ENCODE measurements at places on chromosomes 12 and 14.

GRCh38 chr12:3046441-3047200, 30.6 kb upstream of the TSPAN9 start:
- no peak for DNase-seq

DNA sequence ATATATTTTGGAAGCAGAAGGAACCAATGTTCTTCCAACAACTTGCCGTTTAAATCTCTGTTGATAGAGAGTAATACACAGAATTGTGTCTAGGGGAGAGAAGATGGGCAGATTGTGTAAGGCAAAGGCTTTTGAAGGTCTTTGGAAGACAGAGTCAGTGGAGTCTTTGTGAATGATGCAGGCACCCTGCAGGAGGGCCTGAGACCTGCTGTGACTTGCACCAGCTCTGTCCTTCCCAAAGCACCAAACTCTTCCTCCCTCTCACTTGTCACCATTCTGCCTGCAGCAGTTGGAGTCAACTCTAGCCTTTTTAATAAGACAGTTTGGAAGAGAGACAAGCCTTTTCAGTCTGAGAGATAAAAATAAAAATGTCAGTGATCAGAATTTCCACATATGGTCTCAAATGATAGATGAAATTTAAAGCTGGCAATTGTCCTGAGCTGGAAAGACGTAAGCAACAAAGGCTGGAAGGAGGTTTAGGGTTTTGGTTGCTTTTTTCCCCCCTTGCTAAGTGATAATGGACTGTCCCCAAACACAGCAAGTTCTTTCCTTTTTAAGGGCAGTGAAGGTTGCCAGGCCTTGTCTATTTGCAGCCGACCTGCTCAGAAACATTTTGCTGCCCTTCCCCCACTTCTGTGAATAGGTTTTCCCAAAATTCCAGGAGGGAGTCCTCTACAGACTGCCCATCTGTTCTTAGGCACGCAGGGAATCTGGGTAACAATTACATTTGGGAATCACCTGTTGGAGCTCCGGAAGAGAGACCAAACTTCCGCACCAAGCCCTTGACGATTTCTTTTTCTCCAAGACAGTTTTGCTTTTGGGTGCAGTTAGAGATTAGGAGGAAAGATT, 103.0 kb upstream of the NTF3 start:
- no peak for DNase-seq

- DNase-seq: no peak
Measured at GRCh38 chr12:3722368-3722767, 30.5 kb downstream of the CRACR2A start.

- DNase-seq: no peak
Measured at GRCh38 chr12:6273205-6273540, 37.3 kb upstream of the PLEKHG6 start.

- DNase-seq: no peak
Measured at GRCh38 chr12:57451233-57451778, 3.8 kb upstream of the INHBE start.

GRCh38 chr12:124609041-124609989, 41.9 kb upstream of the NCOR2 start:
- peak; percentile 81 for DNase-seq

DNA sequence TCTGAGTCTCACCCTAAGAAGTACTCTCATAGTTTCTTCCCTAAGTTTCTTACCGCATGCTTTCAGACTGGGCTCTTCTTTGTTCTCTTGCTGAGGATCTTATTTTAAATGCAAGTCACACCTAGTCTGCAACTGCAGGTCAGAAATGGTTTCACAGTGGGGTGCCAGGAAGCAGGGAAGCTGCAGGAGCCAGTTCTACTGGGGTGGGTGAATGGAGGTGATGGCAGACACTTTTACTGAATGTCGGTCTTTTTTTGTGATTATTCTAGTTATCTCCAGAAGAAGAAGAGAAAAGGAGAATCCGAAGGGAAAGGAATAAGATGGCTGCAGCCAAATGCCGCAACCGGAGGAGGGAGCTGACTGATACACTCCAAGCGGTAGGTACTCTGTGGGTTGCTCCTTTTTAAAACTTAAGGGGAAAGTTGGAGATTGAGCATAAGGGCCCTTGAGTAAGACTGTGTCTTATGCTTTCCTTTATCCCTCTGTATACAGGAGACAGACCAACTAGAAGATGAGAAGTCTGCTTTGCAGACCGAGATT, 1.7 kb downstream of the FOS start:
- no peak for DNase-seq

- DNase-seq: no peak
Measured at GRCh38 chr14:90788031-90788430, 28.2 kb downstream of the TTC7B start.

- no peak for DNase-seq
Measured at GRCh38 chr14:105146181-105146975, 22.2 kb downstream of the JAG2 start.

- DNase-seq: no peak
Measured at GRCh38 chr12:120800665-120801064, 75.0 kb downstream of the ACADS start.

DNA sequence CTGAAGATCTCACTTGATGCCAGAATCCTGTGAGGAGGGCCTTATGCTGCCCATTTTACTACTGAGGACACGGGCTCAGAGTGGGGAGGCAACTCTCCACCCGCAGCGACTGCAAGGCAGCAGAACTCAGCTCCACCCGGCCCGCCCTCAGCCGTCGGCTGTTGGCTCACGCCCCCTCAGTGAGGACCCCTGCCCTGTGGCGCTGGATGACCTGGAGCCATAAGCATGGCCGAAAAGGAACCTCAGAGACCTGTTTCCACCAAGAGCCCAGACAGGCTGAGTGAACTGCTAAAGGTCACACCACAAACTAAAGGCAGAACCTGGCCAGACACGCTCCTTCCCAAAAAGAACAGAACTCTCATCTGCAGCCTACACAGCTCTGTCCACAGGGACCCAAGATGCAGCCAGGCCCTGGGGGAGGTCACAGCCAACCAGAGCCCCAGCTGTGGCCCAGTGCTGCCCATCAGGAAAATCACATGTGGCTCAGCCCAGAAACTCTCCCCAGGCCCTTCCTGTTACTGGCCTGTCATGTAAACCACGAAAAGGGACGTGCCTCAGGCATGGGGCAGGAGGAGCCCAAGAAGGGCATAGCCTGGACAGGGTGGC, 32.8 kb downstream of the CCNK start:
- DNase-seq: no peak
